Anterior cingulate cortex (tissue), 58 donors: ENCODE measurements at places on chromosomes 11 and 22.
A peak's percentile ranks its signal among the peaks of the same experiment; 100 is the strongest.

DNA sequence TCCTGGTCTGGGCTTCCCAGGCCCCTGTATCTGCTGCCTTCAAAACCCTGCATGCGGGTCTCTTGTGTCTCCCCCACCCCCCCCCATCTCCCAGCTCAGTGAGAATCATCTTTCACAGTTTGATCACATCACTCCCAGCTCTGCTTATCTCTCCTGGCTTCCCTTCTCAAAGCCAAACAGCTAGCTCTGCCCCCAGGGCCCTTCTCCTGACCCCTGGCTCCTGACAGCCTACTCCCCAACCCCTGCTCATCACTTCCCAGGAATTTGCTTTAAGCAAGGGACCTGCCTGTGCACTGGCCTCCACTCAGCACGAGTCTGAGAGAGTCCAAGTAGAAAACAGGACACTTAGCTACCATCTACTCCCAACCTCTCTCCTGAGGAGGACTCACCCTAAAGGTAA, 342.7 kb downstream of the TENM4 start:
- DNase-seq, result no peak

DNA sequence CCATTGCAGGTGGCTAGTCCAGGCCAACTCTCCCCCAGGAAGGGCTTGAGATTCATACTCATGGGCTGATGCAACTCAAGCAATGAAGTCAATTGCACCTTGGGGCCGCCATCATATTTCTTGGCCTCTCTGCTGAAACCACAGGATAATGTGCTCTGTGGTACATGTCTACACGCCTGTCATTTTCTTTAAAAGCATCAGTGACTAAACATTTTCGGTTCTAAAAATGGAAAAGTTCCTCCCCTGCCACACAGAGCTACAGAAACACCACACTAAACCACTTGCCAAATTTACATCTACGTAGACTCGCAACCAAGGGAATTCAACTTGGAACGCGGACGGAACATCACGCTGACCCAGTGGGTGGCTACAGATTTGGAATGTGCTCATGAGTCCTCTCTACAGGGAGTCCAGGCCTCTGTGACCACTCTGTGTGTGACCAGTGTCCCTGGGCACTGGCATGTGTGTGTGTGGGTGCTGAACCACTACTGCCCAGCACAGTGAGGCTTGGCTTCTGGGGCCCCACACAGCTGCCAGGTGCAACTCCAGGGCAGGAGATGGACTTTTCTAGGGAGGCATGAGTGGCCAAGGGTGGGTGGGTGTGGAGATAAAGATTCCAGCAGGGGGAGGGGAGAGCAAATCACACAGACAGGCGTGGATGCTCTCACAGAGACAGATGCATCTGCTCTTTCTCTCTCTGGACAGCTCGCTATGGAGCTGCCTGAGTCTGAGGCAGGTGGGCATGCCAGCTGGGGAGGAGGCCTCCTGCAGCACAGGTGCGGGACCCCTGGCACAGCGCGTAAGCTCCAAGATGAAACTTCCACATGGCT, 261.9 kb downstream of the CTTN start:
- no peak for DNase-seq

GRCh38 chr11:7537265-7537664, 23.5 kb downstream of the PPFIBP2 start:
- no peak for DNase-seq

- peak; percentile 23 for DNase-seq
These were observed 23.5 kb downstream of the SPATA19 start for GRCh38 chr11:133821776-133822175.

GRCh38 chr11:93969925-93970922, 50.9 kb upstream of the HEPHL1 start:
- DNase-seq, result no peak

- no peak for DNase-seq
These were observed 58.8 kb upstream of the RDX start for GRCh38 chr11:110355011-110355744.

GRCh38 chr11:2277933-2278523, 7.6 kb upstream of the ASCL2 start:
- DNase-seq, result no peak

GRCh38 chr11:134014511-134014910, 54.4 kb upstream of the JAM3 start:
- no peak for DNase-seq

GRCh38 chr11:55324500-55324899, 18.5 kb upstream of the OR4A16 start:
- no peak for DNase-seq

DNA sequence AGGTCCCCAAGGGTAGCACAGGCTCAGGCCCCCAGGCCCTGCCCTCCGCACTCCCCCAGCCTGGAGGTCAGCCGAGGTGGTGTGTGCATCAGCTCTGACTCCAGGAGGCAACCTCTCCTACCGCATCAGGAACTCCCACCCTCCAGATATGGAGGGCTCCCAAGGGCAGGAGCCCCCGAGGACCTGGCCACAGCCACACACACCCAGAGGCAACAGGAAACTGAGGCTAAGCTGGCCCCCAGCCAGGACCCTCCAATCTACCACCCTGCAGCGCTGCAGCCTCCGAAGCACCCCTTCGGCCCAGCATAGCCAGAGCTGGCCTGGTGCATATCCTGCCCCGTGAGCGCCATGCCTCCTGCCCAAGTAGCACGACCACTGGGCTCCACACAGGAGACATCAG, 104.0 kb downstream of the MED15 start:
- no peak for DNase-seq

DNA sequence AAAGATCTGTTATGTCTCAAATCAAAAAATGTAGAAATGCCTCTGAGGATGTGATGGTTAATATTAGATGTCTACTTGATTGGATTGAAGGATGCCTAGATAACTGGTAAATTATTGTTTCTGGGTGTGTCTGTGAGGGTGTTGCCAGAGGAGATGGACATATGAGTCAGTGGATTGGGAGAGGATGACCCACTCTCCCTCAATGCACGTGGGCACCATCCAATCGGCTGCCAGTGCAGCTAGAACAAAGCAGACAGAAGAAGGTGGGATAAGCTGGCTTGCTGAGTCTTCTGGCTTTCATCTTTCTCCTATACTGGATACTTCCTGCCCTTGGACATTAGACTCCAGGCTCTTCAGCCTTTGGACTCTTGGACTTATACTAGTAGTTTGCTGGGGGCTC, 430.3 kb downstream of the SOX6 start:
- DNase-seq, result no peak
